ENCODE measurements at places on chromosomes 5 and 9.

GRCh38 chr9:84991514-84991870 lies 322.0 kb downstream of the NTRK2 start:
- no peak for DNase-seq

- DNase-seq = no peak
Observed at GRCh38 chr9:85617141-85617670, 124.5 kb downstream of the AGTPBP1 start.

DNA sequence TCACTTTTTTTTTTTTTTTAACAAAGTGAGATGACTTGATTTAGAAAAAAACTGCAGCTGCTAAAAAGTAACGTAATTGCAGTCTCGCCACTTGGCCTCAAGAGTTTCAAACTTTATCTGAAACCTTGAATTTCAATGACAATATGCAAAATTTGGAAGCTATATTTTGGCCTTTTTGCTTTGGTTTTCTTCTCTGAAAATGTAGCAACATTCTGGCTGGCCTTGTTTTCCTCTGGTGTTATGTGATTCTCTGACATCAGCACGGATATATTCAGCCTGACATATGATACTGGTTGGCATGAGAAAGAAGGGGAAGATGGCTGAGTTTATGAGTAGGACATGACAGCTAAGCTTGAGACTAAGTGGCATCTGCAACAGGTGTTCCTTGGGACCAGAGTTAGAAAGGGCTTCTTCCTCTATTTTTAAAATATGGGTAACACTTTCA lies 136.5 kb downstream of the MEF2C start:
- no peak for DNase-seq

GRCh38 chr9:31597977-31598376 lies 786.5 kb upstream of the ACO1 start:
- DNase-seq = no peak

- no peak for DNase-seq
Observed at GRCh38 chr9:114522847-114523246, 17.6 kb upstream of the WHRN start.

- DNase-seq = peak; percentile 66
Observed at GRCh38 chr9:123834889-123835562, 94.9 kb downstream of the DENND1A start.

DNA sequence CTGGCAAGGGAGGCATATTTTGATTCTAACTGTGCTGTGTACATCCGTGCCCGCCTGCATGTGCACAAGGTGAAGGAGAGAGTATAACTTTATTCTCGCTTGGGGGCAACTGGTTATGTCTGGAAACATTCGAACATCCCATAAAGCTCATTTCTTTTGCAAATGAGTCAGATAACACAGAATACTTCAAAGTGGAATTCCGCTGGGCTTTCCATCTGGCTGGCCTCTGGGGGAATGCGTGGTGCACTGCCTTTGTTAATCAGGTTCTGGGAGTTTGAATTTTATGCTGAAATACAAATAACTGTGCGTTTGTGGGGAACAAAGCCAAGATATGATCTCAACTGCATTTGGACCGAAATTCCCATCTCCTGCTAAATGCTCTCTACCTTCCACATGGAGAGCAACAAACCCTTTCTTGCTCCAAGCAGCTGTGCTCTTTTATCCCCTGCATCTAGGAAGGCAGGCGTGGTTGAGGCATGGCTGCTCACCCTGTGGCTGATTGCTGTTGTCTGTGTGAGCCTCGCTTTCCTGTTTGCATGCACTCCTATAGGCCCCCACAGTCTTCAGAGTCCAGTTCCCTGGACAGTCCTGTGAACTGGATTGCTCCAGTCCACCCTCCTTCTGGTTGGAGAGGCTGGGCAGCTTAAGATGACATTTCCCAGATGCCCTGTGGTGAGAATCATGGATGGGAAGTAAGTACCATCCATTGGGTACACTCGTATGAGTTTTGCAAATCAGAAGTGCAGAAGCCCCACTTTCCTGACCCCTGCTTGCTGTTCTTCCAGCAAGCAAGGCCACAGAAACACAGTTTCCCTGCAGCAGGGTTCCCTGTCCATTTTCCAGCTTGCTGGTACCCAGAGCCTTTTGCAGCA lies 82.9 kb upstream of the ALDH1B1 start:
- DNase-seq = no peak

GRCh38 chr9:121499427-121500164 lies at the start of gene GGTA1:
GGTA1 (minus strand) TSS chr9:121499844; CDS start chr9:121467922, 31,922 bp downstream.
- peak; percentile 93 for DNase-seq

GRCh38 chr9:98010445-98010844 lies 27.3 kb downstream of the ANP32B start:
- peak; percentile 27 for DNase-seq

- peak; percentile 98 for DNase-seq
Observed at GRCh38 chr9:128007566-128008138, 26.9 kb upstream of the EEIG1 start.

GRCh38 chr9:133581011-133581410 lies 28.2 kb downstream of the FAM163B start:
- DNase-seq = no peak

- DNase-seq = no peak
Observed at GRCh38 chr5:81631621-81632020, 119.3 kb downstream of the SSBP2 start.

GRCh38 chr9:137031904-137032640 lies at the start of gene FUT7:
FUT7 (minus strand) TSS chr9:137032088; CDS start chr9:137031991, 97 bp downstream.
- DNase-seq = peak; percentile 58

Data from suppressor macrophage treated with lipopolysaccharide for 1 hour (primary cell).